ENCODE measurements at places on chromosomes 7 and 10.
A peak's percentile ranks its signal among the peaks of the same experiment; 100 is the strongest.

- no peak for DNase-seq
These were observed 66.1 kb upstream of the CREB5 start for GRCh38 chr7:28346256-28346655.

- DNase-seq = no peak
These were observed 932.9 kb downstream of the XPNPEP1 start for GRCh38 chr10:108990441-108990840.

GRCh38 chr10:104274762-104275721, 6.1 kb downstream of the GSTO2 start:
- peak; percentile 42 for DNase-seq

- no peak for DNase-seq
These were observed 92.1 kb downstream of the CH25H start for GRCh38 chr10:89114846-89115625.

- DNase-seq = no peak
These were observed 207.5 kb upstream of the GNAI1 start for GRCh38 chr7:79927116-79927515.

- no peak for DNase-seq
These were observed 63.3 kb downstream of the RASGEF1A start for GRCh38 chr10:43203448-43204041.

GRCh38 chr7:133586253-133586652, 333.4 kb downstream of the EXOC4 start:
- DNase-seq = no peak

DNA sequence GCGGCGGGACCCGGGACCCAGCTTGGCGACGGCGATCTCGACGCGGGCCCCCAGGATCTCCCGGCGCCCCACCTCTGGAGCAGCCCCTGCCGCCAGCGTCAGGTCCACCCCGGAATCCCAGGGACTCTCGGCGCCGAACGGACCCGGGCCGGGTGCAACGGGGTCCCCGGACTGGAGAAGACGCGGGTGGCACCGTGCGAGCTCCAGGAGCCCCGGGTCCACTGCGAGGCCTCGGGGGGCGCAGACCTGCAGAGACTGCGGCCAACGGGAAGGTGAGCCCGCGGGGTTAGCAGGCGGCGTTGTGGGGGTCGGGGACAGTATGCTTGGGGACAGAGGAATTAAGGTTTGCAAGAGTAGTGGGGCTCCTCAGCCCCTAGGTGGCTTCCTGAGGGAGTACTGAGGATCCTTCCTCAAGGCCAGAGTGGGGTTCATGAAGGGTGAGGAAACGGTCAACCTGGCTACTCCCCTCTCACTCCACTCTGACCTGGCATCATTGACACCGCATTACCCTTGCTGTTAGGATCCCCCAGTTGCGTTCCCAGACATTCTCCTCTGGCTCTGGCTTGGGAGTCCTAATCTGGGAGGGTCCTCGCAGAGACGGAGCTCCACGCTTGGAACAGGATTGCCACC, 353 bp downstream of the EPHB6 start:
- DNase-seq = no peak

DNA sequence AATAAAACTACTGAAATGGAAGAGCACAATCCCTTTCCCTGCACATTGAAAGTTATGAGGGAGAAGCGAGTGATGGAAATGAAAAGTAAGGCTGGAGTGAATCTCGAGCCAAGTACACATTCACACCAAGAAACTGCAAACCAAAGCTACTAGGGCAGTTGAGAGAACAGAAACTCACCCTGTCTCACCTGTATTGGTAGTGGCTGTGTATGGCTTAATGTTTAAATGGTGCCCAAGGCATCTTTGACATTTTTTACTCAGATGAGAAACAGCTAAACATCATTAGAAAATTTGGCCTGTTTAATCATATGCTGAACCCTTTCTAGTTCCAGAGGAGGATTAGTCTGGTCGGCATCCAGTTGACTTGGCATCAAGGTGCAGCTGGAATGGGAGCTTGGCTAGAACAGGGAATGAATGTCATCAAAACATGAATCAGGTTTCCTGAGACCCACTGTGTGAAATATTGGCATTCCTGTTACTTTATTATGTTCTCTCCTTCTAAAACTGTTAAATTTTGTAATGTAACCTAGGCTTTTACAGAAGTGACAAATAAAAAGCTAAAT, 840.8 kb downstream of the GRM8 start:
- DNase-seq = peak; percentile 9

DNA sequence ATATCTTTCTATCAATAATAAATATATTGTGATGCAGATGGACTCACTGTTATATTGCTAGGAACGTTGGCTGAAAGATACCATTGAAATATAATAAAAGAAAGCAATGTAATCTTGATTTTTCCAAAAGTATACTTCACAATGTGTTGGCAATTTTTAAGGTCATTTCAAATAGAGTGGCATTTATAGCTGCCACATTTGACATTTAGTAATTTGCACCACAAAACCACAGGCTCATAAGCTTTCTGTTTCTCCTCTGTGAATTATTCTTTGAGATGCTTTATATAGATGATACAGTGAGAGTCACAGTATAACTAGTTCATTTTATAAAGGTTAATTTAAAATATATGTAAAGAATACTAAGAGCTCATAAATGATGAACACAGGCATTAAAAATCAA, 44.6 kb downstream of the TMEM168 start:
- DNase-seq = no peak

GRCh38 chr10:24574578-24575155, 149.0 kb downstream of the ARHGAP21 start:
- no peak for DNase-seq

DNA sequence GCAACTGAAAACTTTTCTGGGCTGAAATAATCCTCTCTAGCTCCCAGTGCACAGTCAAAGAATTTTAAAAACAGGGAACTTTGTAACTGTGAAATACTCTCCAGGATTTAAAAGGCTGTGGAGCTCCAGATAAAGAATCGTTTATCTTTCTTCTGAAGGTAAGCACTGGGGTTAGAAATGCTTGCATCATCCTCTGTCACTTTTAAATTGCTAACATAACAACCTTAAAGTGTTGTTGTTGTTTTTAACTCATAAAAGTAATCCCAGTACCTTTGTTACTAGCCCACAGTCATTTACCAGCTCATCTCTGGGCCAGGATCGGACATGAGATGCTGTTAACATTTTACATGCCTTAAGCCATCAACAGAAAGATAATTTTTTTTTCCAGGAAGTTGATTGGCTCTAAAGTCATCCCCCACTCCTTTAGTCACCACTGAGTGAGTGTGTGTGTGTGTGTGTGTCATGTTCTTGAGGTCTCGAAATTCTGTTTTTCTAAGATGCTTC, at the start of gene SLC39A12:
SLC39A12 (plus strand) TSS at position 51 of the 504 bp plus-strand sequence. CDS start 1,359 bp downstream, outside the sequence.
- no peak for DNase-seq

GRCh38 chr10:63273577-63273976, 140.4 kb downstream of the NRBF2 start:
- DNase-seq = peak; percentile 28

GRCh38 chr7:118289476-118289875, 65.0 kb downstream of the ANKRD7 start:
- DNase-seq = no peak

DNA sequence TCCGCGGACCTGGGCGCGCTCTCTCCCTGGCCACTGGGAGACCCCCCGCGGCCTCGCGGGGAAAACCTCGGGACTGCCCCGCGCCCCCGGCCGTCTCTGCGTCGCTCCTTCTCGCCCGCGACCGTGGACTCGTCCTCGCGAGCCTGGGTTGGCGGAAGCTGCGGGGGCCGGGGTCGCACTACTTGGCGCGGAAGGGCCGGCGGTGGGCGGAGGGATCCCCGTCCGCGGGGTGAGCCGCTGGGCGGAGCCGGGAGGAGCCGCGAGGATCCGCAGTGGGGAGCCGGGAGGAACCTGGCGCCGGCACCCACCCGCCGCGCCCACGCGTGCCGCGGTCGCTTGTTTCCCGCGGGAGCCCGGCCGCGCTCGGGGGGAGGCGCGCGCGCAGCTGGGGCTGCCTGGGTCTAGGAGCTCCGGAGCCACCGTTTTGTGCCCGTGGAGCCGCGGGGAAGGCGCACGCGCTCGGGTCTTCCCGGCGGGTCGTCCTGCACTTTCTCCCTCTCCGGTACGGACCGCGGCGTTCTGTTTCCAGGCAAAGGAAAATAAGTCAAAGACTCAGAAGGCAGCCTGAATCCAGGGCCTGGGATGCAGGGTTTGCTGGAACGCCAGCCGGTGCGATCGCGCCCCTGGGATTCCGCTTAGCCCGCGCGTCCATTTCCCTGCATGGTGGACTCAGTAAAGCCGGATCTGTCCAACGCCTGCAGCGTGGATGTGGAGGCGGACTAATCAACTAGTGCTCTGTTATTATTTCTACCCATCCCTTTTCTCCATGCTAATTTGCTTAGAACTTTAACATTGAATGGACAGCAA, 28.7 kb upstream of the KMT2C start:
- DNase-seq = peak; percentile 92

GRCh38 chr7:133642907-133643306, 390.0 kb downstream of the EXOC4 start:
- DNase-seq = no peak

GRCh38 chr10:72754275-72755032, 62.5 kb downstream of the MCU start:
- DNase-seq = no peak

GRCh38 chr7:140609646-140610045, 31.0 kb downstream of the DENND2A start:
- DNase-seq = no peak

DNA sequence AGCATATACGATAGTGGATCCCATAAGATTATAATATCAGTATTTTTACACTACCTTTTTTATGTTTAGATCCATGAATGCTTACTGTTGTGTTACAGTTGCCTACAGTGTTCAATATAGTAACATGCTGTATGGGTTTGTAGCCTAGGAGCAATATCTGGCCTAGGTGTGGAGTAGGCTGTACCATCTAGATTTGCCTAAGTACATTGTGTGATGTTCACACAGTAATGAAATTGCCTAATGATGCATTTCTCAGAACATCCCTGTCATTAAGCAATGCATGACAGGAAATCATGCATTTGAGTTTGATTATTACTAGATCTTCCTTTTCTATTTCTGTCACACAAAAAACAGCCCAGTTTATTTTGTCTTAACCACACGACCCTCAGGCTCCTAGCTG, 14.5 kb downstream of the CBX3 start:
- DNase-seq = no peak

- DNase-seq = no peak
These were observed 13.2 kb downstream of the ALKBH4 start for GRCh38 chr7:102451371-102452054.

DNA sequence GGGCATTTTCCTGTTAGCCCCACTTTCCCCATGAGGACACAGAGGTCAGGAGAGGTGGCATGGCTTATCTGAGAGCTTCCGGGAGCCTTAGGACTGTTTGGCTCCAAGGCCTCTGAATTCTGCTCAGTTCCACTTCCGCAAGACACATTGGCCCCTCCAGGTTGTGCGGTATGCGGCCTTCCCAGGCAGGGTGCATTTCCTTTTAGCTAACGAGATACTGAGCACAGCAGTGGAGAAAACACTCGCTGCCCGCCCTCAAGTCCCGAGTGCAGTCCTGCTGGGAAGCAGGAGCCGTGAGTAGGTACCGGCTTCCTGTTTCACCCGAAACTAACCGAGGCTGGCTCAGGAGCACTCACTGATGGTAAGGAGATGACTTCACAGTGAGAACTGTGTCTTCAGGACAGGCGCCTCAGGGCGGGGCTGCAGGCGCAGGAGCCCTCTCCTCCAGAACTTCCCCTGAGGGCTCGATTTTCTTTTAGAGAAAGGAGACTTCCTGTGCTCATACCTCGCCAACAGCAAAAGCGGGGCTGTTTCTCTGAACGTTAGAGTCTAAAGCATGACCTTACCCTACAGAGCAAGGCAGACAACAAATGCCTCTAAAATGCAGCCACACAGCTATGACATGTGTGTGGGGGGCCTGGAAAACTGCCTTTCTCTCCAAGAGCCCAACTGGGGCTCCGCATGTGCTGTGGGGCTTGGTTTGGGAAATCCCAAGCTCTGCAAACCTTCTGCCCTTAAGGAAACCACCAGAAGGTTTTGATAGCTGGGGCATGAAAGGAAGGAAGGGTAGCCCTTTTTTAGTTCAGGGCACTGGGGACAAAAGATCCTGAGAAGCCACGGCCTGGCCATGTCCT, 25.9 kb downstream of the RGS10 start:
- peak; percentile 92 for DNase-seq

- DNase-seq = no peak
These were observed 122.6 kb downstream of the ST7 start for GRCh38 chr7:117075934-117076333.

DNA sequence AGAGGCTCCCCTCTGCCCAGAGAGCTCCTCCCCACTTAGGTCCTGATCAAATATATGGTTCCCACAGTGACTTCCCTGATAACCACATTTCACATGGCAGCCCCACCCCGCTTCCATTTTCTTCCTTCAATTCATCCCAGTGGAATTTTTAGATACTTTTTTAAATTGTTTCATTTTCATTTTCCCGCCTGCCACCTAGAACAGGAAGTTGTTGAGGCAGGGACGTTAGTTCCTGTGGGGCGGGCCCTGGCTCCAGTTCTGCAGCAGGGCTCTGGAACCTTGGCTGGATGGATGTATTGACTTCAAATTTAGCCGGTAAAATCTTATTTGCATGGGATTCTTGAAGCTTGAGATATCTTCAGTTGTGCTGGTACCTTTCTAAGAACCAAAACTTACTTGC, 226.6 kb downstream of the PAXIP1 start:
- no peak for DNase-seq

DNA sequence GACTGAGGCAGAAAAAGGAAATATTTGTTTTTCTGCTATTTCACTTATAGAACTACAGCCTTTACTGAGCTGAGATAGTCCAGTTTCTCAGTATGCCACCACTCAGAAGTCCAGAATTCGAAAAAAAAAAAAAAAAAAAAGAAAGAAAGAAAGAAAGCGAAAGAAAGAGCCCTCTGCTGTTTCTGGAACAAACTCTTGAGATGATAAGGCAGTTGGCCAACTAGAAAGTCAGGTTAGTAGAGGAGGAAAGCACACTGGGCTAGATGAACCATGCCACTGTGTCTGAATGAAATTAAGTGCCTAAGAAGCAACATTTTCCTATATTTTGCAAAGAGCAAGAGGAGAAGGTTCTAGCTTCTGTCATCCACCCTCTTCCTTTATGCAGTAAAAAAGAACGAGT, 403.8 kb downstream of the SORCS3 start:
- DNase-seq = no peak

- DNase-seq = no peak
These were observed 84.9 kb downstream of the ZNF365 start for GRCh38 chr10:62459072-62459471.

GRCh38 chr7:136997735-136998134, 129.3 kb downstream of the CHRM2 start:
- no peak for DNase-seq

Measured in GM12865 (cell line).